ENCODE measurements at places on chromosomes 6 and 20.

GRCh38 chr6:175680-176079, 116.6 kb upstream of the DUSP22 start:
- DNase-seq: no peak

- no peak for DNase-seq
These were observed 137.6 kb downstream of the AIG1 start for GRCh38 chr6:143198312-143198711.

DNA sequence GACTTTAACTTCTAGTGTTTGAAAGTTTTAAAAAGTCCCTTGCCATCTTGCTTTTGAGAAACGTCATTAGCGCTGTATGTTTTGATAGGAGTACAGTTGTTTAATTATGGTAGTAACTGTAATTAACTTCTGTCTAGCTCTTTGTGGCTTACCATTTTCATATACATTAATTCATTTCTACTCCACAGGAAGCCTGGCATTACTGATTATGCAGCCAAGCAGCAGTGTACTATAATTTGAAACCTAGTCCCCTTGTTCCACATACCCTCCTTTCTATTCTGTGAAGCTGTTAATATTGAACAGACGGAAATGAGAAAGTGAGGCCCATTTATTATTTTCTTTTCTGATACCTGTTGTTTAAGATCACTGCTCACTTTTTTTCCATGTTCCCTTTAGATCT, 235.4 kb downstream of the CDKAL1 start:
- DNase-seq: peak; percentile 78

DNA sequence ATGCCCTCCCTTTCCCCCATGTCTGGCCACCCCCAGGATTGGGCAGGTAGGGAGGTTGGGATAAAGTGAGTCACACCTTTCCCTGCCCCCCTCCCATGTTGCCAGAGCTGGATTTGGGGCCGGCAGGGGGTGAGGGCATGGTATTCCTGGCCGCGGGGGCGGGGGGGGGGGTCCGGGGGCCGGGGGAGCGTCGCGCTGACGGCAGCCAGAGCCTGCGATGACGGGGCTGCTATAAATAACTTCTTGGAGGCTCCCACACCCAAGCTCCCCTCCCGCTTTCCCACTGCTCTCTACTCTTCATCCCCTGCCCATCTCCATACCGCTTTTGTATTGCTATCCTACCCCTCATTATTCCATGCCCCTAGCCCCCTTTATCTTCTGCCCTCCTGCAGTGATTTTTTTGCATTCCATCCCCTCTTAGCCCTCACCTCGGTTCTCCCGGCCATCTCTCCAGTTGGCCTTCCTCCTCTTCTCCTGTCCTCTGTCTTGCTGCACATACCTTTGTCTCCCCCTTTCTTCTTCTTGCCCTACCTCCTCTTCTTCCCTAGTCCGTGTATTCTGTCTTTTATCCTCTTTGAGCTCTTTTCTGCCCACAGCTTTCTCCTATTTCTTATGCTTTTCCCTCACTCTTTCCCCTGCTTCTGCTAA, 13.8 kb downstream of the SYNGAP1 start:
- DNase-seq: no peak

GRCh38 chr6:170583756-170584180, 669 bp downstream of the PDCD2 start:
- peak; percentile 34 for DNase-seq

- DNase-seq: no peak
These were observed 30.6 kb upstream of the APCDD1L start for GRCh38 chr20:58545565-58546415.

DNA sequence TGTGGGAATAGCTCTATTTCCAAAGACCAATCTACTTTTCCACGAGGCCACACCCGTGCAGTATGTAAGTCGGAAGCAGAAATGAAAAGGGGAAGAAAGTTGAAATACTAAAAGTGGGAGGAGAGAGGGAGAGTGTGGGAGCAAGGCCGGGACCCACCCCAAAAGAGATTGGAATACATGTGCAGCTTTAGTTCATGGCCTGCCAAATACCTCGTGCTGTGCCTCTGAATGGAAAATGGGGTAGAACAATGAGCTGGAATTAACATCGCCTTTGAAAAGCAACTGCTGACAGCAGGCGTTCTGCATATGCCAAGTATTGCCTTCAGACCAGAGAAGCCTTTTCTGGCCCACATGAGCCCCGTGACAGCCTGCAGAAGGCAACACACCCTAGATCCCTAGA, 155.6 kb downstream of the CD83 start:
- DNase-seq: no peak

- DNase-seq: no peak
These were observed 80.3 kb upstream of the HTR1B start for GRCh38 chr6:77543601-77544000.

DNA sequence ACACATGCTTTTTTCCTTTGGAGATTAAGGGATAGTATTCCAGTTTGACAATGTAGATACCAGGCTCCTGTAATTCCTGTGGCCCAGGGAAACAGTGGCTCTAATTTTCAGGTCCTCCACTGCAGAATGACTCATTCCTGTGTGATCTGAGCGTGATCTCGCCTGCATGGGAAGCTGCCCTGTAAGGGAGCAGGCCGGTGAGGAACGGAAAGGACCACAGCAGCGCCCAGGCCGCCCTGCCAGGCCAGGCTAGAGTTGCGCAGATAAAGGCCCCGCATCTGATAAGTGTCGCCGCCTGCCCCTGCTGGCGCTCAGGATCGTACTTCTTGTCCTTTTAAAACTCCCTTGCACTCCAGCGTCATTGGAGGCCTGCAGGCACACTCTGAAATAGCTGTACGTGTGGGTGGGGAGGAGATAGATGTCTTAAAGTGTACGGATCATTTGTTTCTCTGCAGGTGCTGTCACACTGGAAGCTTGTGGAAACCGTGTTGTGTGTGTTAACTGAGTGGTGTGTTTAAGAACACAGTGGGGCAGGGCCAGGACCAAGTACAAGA, 60.7 kb downstream of the SYNJ2 start:
- DNase-seq: peak; percentile 27

GRCh38 chr6:145147559-145147958, 587.8 kb downstream of the EPM2A start:
- no peak for DNase-seq

DNA sequence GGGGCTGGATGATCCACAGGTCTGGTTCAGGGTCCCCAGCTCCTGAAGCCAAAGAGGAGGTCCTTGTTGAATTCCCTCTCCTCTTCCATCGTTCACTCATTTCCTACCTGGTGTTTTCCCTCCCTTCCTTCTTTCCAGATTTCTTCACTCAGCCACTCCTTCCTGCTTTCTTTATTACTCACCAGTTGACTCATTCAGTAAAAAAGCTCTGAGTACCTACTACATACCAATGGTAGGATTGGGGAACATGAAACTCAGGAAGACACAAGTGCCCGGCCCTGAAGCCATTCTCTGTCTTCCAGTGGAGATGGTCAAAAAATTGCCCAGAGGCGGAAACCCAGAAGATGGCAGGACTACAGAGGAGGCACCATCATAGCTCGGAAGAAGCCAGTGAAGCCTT, 11.9 kb upstream of the NSFL1C start:
- DNase-seq: no peak

DNA sequence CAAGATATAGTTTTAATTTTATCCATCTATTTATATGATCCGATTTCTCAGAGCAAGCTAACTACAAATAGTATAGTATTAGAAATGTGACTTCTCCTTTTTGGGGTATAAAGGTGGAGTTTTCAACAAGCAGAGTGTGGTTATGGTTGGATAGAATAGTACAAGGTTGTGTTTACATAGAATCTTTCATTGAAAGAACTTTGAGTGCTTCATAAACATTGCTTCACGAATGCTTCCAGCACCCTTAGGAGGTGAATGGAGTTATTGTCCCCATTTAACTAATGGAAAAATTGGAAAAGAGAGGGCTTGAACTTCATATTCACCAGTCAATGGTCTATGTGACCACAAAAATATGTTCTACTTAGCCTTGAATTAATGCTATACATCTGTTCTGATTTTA, 134.1 kb upstream of the CITED2 start:
- no peak for DNase-seq

DNA sequence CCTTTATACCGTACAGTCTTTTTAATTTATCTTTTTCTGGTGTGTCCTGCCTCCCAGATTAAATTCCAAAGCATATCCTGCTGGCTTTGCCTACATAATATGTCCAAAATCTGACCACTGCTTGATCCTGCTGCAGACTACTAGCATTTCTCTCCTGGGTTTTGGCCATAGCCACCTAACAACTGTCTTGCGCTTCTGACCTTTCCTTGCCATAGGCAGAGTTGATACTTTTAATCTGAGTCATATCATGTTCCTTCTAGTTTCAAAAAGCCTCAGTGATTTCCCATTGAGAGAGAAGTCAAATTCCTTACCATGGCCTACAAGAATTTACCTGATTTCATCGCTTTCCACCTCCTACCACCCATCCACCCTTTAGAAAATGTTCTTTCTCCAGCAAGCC, 104.8 kb downstream of the BCKDHB start:
- no peak for DNase-seq

Data from hematopoietic multipotent progenitor cell (in vitro differentiated cells).